AG10803 (cell line): ENCODE measurements at places on chromosomes 12 and 14.

DNA sequence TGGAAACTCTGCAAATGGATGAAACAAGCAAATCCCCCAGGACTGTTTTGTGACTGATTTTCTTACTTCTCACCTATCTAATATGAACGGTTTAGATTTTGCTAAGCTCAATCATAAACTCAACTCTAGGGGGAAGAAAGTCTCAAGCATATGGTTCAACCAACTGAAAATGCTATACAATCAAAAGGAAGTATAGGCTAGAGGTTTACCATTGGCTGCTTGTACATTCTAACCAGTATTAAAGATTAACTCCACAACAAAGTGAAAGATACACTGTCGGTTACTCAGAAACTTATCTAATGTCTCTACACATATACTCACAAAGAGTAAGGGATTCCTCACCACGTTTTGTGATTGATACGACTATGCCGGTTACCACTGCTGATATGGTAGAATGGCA lies 281.8 kb upstream of the SOX5 start:
- no peak for DNase-seq

- DNase-seq, result no peak
Observed at GRCh38 chr12:93019212-93019927, 90.3 kb upstream of the EEA1 start.

DNA sequence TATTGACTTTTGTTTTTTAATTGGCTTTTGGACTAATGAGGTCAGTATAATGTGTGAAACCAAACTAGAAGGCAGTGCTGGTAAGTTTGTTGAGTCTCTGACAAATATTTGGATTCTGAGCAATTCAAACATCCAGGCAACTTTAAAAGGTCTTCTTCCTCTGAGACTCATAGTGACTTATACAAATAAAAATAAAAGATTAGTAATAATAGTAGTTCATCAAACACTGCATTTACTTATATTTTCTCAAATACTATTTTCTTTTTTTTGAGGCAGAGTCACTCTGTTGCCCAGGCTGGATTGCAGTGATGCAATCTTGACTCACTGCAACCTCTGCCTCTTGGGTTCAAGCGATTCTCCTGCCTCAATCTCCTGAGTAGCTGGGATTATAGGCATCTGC lies 337.9 kb downstream of the DAD1 start:
- DNase-seq, result no peak

GRCh38 chr12:24909667-24910066 lies 39.2 kb downstream of the BCAT1 start:
- DNase-seq, result peak; percentile 86

- DNase-seq, result no peak
Observed at GRCh38 chr14:91523972-91524371, 13.9 kb upstream of the PPP4R3A start.

DNA sequence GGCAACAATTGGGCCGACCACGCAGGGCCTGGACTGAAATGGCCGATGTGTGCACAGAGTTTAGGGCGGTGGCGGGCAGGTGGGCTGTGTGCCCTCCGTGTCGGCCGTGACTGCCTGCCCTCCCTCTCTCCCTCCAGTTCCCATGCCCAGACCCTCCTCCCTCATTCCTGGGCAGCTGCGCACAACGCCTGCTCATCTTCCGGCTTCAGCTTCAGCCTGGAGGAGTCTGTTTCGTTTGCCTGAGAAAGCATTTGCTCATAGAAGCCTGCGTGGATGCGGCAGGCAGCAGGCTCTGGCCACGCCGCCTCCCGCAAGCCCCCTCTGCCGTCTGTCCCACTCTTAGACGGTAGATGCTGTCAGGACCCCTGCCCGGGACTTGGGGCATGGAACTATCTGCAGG lies 47.3 kb upstream of the FZD10 start:
- DNase-seq, result no peak

- peak; percentile 83 for DNase-seq
Observed at GRCh38 chr14:38208618-38209562, 1.2 kb downstream of the SSTR1 start.

GRCh38 chr12:124442772-124443445 lies 124.5 kb downstream of the NCOR2 start:
- peak; percentile 47 for DNase-seq

- DNase-seq, result no peak
Observed at GRCh38 chr14:102757646-102758045, 19.6 kb upstream of the TRAF3 start.

- no peak for DNase-seq
Observed at GRCh38 chr14:105420101-105420973, 710 bp downstream of the MTA1 start.

DNA sequence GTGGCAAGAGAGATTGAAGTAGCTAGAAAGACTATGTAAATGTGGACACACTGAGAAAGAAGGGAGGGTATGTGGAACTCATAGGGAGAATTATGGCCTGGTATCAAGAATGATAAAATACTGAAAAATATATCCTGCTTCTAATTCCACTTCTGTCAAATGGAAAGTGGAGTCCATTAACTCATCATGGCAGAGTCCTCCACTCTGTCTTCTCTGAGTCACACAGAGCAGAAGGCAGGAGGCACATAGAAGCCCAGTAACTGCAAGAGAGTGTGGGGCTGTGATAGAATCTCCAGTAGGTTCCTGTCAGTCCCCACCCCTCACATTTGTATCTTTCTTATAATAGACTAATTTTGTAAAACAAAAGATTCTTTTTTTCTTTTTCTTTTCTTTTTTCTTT lies 223.7 kb downstream of the AKAP6 start:
- no peak for DNase-seq

DNA sequence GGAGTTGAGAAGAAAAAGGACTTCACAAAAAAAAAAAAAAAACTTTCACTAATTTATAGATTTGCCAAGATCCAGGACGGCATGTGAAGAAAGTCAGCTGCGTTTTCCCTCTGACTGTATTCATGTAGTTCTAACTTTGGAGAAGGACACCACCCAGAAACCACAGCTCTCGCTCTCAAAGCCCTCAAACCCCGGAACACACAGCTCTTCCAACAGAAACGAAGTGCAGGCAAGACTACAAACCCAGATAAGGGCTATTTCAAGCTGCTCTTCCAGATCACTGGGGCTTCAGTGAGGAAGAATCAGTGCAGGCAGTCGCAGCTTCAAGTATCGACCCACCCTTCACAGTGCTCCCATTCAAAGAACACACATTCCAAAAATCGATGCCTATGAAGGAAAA lies 13.2 kb downstream of the KCNH5 start:
- DNase-seq, result no peak

DNA sequence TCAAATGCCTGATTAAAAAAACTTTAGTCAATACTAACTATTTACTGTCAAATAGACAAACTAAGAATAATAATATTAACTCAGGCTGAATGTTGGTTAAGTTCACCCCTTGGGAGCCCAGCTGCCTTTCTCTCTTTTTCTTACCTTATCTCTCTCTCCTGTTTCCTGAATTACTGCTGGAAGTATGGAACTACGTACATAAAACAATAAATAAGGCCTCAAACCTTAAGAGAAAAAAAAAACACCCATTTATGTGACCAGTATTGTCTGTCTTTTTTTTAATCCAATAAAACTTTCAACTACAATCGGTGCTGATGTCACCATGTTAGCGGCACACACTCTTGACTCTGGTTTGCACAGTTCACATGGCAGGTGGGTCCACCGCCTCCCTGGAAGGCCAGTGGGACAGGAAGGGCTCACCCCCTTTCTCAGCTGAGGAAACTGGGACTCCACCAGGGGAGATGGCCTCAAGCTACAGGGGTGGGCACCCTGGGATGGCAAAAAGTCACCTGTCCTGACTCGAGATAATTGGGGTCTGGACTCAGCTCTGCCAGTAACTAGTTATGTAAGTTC lies 21.3 kb downstream of the BCL11B start:
- no peak for DNase-seq

DNA sequence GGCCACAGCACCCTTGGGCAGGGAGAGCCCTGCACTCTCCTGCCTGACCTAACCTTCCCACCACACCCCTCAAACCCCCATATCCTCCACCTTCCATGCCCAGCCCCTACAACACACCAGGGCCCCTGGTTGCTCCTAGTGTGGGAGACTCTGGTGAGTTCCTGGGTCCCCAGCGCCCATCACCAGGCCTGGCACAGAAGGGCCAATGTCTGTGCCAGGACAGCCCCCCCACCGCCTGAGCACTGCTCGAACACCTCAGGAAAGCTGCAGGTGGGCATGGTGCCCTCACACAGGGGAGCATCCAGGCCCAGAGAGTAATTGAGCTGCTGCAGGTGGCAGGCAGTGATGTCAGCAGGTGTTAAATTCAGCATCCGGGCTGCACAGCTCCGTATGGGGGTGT lies 15.2 kb downstream of the ADCY6 start:
- DNase-seq, result no peak

- no peak for DNase-seq
Observed at GRCh38 chr14:59529189-59529588, 44.9 kb downstream of the JKAMP start.

GRCh38 chr14:100815478-100816285 lies 10.2 kb upstream of the MEG3 start:
- DNase-seq, result peak; percentile 12

DNA sequence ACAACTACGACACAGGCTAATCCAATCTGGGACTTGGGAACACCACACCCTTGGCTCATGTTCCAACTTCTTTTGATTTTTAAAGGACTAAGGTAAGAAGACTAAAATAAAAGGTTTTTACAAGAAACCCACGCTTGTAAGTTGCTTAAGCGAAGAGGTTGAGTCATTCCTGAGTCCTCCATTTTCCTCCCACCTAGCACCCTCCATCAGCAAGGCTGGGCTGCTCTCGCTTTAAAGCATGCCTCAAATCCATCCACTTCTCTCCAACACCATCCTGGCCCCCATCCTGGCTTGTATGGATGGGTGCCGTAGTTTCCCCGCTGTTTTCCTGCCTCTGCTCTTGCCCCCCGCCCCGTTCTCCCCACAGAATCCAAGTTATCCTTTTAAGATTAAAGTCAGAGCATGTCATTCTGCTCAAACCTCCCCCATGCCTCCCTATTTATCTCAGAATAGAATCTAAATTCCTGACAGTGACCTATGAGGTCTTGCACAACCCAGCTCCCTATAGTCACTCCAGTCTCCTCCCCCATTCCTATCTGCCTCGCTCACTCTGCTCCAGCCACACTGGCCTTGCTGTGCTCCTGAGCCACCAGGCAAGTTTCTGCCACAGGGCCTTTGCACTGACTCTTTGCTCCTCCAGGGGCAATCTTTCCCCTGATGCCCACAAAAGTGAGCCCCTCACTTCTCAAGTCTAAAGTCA lies 34.5 kb downstream of the SCARB1 start:
- DNase-seq, result peak; percentile 92

DNA sequence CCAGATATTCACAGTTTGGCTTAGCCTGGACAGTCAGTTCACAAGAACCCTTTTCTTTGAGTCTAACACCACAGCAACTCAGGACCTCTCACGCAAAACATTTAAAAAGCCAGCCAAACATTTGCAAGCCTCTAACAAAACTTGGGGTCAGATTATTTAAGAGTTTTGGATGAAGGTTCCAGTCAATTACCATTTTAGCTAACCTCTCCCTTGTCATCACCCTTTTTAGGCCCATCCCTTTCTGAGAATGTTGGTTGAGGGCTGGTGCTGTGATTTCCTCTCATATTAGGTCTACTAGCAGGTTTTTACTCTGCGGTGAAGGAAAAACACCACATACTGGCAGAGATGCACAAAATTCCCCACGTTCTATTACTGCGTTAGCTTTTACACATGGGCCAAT lies 20.7 kb downstream of the PAX9 start:
- no peak for DNase-seq

- no peak for DNase-seq
Observed at GRCh38 chr12:9378430-9378835, 170.2 kb upstream of the PZP start.

GRCh38 chr14:71604231-71604630 lies 328.0 kb upstream of the RGS6 start:
- DNase-seq, result no peak

DNA sequence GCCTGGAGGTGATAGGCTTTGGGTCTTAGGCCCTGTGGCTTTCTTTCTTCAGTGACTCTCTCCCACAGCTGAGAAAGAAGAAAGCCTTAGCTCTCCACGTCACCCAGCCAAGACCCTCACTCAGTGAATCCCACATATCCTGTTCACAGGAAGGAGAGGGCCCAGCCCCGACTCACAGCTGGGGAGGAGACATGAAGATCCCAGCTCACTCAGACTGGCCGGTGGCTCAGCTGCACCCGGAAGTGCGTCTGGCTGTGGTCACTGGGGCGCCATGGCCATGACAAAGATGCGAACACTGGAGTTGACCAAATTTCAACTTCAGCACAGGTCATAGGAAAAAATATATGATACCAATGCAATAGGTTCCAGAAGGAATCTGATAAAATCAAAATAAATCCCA lies 14.2 kb downstream of the DLK1 start:
- no peak for DNase-seq

GRCh38 chr12:55676707-55677106 lies 31.0 kb downstream of the ITGA7 start:
- DNase-seq, result no peak

DNA sequence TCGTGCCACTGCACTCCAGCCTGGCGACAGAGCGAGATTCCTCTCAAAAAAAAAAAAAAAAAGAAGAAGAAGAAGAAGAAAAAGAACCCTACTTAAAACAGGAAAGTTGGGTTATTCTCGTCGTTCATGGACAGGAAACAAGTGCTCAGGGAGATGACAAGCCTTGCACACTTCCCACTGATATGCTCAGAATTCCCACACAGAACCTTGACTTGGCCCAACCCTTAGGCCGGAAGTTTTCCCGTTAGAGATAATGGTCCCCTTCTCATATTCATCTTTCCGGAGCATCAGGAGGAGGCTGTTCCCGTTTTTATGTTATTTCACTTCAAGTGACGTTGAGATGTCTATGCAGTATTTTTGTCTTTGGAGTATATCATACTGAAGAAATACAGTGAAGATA lies 36.2 kb downstream of the APOBEC1 start:
- DNase-seq, result no peak

GRCh38 chr14:70808416-70809224 lies 693 bp downstream of the MAP3K9 start:
- DNase-seq, result no peak

DNA sequence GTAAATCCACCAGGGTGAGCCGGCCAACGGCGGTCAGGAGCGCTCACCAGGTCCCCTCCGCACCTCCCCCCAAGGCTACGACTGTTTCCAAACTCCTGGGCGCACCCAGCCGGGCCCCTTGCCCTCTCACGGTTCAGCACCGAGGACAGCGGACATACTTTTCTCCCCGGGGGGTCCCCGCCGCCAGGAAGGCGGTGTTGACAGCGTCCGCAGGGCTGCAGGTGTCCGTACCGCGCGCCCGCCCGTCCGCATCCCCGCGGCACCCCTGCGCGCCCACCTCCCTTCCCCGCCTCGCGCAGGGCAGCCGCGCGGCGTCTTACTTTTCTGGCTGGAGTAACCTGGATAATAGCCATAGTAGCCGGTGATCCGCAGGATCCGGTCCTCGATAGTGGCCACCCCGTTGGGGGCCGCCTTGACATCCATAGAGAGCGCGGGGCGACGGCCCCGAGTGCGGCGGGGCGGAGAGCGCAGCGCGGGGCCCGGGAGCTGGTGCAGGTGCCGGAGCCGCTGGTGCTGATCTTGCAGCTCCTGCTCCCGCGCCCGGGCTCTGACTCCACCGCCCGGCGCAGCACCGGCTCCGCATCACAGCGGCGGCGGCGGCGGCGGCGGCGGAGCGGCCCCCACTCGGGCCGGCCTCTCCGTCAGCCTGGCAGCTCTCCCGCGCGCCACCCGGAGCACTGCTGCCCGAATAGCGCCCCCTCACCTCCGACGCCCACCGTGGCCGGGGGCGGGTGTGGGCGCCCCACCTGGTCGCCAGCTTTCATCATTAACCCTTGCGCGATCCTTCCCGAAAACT lies at the start of gene SLC35F4:
Gene SLC35F4 (minus strand): TSS at position 690 of the 796 bp plus-strand sequence.
- DNase-seq, result no peak
